ENCODE measurements at places on chromosomes 6 and 20. TPM values are rescaled to one million over a fixed set of nuclear protein-coding genes. Genes with fewer than 3 reads are reported as not detected.

Gene PDE7B
- total RNA-seq: 0.03 TPM

Gene HRH3
- 0.10 TPM for total RNA-seq

Gene ANKRD66
- total RNA-seq: not detected

Gene TMEM151B
- 0.18 TPM for total RNA-seq

Gene PTGIS
- 4.4 TPM for total RNA-seq
